Activated T-cell treated with anti-CD3 and anti-CD28 coated beads for 48 hours (primary cell): ENCODE measurements at places on chromosomes 2 and 18.

GRCh38 chr18:50836521-50836957 is 16.7 kb upstream of the MRO start:
- no peak for DNase-seq

DNA sequence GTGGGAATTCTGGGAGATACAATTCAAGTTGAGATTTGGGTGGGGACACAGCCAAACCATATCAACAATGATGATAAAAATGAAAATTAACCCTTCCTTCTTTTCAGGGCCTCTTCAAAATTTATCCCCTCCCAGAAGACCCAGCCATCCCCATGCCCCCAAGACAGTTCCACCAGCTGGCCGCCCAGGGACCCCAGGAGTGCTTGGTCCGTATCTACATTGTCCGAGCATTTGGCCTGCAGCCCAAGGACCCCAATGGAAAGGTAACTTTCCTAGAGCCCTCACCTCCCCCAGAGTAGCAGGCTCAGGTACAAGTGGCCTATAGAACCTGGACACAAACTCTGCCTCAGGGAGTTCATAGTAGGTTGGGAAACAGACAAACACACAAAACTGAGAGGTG is 205.4 kb downstream of the DYSF start:
- no peak for DNase-seq

- DNase-seq: no peak
Measured at GRCh38 chr18:79485788-79486355, 90.1 kb downstream of the NFATC1 start.

GRCh38 chr18:33212363-33212762 is 228.2 kb downstream of the CCDC178 start:
- DNase-seq: no peak

- no peak for DNase-seq
Measured at GRCh38 chr2:33531549-33532059, 55.2 kb downstream of the RASGRP3 start.

DNA sequence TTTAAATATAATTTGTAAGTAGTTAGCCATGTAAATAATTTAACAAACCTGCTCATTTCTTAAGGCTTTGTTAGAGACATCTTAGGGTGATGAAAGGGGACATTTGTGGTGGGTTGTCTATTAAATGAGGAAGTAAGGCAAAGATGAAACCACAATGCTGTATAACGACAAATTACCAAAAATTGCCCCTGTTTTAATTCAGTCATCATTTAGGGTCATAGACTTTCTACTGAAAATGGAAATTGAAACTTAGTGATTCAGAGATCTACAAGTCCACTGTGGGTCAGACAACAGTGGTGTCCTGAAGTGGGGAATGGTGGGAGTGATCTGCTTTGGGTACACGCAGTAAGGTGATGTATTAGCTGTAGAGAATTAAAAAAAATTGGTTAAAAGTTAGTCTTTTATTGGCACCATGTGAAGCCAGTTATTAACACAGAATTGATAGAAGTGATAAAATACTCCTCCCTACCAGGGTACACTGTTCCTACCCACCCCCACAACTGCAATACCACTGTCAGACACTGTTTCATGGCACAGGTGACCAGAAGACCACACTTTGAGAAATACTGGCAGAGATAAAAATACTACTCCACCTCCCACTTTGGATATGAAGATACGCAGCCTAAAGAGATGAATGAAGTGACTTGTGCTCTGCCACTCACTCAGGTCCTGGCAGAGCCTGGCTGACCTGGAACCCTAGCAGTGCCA is 13.4 kb downstream of the CERS6 start:
- no peak for DNase-seq

- DNase-seq: no peak
Measured at GRCh38 chr2:64404002-64404731, 49.8 kb upstream of the LGALSL start.

- peak; percentile 39 for DNase-seq
Measured at GRCh38 chr2:241741016-241741415, 6.6 kb downstream of the D2HGDH start.

GRCh38 chr2:232088771-232089170 is 127.3 kb downstream of the DIS3L2 start:
- no peak for DNase-seq

DNA sequence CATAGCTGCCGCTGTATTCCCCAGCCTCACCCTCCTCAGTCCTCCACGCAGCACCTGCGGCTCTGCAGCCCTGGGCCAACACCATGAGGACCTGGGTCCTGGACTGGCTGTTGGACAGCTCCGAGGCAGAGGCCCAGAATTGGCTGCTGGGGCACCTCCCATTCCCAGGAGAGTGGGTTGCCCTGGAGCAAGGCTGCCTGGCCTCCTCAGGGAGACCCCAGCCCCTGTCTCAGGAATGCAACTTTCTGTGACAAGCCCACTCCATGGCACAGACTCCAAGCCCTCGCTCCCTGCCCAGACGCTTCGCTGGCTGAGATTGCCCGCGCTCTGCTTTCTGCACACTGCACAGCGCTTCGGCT is 33.0 kb downstream of the CYP26B1 start:
- DNase-seq: no peak

GRCh38 chr18:45015788-45016128 is 335.1 kb downstream of the SETBP1 start:
- DNase-seq: no peak

GRCh38 chr2:96877631-96878092 is 7.8 kb upstream of the SEMA4C start:
- DNase-seq: no peak

- DNase-seq: no peak
Measured at GRCh38 chr18:24814521-24814920, 354.1 kb downstream of the HRH4 start.

DNA sequence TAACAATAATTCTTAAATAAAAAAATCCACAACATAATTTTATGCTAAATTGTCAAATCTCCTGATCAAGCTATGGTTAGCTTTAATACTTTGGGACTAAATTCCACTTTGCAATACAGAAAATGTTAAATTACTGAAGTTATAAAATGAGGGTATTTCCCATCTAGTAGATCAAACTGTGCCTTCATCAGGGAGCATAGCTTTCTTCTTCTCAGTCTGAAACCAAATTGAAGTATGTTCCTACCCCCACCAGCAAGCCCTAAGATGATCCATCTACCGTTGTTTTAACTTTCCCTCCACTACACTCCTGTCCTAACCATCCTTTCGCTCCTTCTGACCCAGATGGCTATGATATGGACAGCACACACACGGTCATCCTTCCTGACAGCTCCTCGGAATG is 24.4 kb upstream of the STK17B start:
- no peak for DNase-seq
